ENCODE measurements at places on chromosomes 5 and 9. TPM values are rescaled to one million over a fixed set of nuclear protein-coding genes. Genes with fewer than 3 reads are reported as not detected.

Gene N4BP3
- 0.86 TPM for total RNA-seq

DNA sequence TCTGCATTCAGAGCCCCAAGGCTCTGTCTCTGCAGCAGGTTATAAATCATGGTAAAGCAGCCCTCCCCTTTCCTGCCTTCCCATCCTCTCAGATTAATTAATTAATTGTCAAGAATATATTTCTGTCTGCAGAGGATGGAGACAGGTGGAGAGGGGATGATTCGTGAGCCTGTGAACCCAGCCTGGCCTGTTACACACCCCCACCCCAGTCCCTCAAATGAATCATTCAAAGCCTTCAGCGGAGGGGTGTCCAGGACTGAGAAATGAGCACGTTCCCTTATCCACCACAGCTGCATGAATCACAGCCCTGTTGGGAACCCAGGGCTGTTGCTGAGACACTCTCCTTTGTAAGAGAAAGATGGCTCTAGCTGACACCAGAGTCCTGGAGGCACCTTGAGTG lies 56.0 kb downstream of the NIPAL4 start:
- peak; percentile 90 for DNase-seq

- peak; percentile 64 for DNase-seq
Observed at GRCh38 chr5:74903165-74903787, 37.1 kb upstream of the FAM169A start.

GRCh38 chr5:57368010-57368409 lies 114.6 kb downstream of the ACTBL2 start:
- DNase-seq: peak; percentile 3

Gene EDIL3
- total RNA-seq: 13.8 TPM

Gene SURF2
- total RNA-seq: 134 TPM

GRCh38 chr9:15282567-15283285 lies 24.3 kb downstream of the TTC39B start:
- no peak for DNase-seq

Gene HAPLN1
- total RNA-seq: 7.8 TPM

- DNase-seq: no peak
Observed at GRCh38 chr5:173873306-173873922, 14.7 kb upstream of the CPEB4 start.

- DNase-seq: no peak
Observed at GRCh38 chr9:104795082-104795481, 31.2 kb downstream of the NIPSNAP3B start.
